Stimulated activated CD8-positive, alpha-beta memory T cell treated with anti-CD3 and anti-CD28 coated beads, Interleukin-4, amount 100 ng/mL, for 48 hours (primary cell): ENCODE measurements at places on chromosomes 6 and 20.

- no peak for DNase-seq
These were observed 608.0 kb downstream of the PHF3 start for GRCh38 chr6:64243618-64244017.

DNA sequence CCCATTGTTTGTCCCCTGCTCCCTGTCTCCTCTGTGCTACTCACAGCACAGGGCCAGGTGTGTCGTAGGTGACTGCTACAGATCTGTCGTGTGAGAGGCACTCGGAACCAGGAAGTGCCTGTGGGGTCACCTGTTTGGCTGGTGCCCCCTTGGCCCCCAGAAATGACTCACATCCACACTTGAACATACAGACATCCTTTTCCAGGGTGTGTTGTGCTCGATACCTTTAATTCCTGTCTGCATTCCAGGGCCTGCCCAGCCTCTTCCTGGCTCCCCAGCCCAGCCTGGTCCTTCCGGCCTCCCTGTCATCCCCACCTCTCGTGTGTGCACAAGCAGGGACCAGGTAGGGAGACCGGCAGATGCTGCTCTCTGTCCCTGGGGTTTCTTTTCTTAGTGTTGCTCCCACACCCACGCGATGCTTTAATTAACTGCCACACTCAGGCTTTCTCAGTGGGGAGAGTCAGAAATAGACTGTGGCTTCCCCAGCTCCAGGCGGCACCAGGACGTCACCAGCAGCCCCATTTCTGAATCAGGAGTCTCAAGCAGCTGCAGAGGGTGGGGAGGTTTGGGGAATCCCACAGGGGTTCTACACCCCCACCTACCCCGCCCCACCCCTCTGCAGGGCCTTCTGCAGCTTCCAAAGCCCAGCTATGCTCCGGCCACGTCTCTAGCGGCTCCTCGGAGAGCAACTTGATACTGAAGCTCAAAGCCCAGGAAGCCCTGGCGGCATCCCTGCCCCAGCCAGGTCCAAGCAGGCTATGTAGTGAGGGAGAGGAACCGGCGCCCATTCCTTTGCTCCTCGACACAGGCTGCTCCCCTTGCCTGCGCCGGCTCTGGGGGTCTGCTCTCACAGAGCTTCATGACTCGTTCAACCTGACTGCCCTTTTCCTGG, 102.2 kb downstream of the SYCP2 start:
- DNase-seq = no peak

DNA sequence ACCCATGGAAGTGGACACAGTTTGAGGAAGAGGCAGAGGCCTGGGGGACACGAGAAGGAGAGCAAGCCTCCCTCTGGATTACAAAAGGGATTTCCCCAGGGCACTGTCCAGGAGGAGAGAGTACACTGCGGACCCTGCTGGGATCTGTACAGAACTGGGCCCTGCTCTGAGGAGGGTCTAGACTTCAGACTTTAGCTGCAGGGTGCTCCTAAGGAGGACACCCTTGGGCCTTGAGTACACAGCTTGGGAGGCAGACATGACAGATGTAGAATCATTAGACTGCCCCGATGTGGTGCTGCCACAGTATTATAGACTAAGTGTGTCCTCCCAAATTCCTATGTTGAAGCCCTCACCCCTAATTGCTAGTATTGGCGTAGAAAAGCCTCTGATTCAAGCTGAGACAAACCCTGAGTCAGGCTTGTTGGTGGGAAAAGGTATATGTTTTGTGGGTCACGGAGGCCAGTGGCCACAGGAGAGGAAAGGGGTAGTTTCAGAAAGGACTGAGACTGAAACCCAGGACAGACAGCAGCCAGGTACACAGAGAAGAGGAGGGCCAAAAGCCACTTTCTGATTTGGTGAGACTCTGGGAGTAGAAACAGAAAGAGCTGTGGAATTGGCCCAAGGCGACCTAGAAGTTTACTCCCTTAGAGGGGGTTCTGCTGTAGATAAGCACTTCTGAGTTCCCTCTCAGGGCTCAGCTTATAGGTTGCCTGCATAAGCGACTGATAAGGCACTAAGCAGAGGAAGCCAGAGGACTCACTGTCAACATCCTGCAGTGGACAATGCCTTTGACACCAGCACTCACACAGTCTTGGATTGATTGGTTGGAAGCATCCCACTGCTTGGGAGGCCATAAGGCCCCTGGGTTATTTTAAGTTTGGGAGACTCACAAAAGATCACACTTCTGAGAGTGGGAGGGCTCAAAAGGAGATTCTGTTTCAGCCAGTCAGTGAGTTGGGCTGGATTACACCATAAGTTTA, 16.5 kb upstream of the SH3BGRL2 start:
- no peak for DNase-seq

DNA sequence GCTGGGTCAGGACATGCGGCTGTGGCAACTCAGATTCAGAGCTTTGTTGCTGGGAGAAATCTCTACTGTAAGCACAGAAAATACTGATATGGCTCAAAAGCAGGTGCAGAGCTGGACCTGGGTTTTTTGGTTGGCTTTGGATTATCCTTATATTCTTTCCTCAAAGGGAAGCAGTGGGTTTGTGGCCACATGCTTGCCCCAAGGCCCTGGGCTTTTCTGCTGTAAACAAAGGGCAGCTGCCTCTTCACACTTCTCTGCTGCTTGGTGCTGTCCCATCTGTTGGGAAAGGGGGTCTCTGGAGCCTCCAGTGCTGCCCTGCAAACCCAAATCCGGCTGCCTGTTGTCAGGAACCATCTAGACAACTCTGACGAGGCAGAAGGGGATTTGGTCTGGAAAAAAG, 52.4 kb downstream of the ANKRD6 start:
- DNase-seq = no peak

DNA sequence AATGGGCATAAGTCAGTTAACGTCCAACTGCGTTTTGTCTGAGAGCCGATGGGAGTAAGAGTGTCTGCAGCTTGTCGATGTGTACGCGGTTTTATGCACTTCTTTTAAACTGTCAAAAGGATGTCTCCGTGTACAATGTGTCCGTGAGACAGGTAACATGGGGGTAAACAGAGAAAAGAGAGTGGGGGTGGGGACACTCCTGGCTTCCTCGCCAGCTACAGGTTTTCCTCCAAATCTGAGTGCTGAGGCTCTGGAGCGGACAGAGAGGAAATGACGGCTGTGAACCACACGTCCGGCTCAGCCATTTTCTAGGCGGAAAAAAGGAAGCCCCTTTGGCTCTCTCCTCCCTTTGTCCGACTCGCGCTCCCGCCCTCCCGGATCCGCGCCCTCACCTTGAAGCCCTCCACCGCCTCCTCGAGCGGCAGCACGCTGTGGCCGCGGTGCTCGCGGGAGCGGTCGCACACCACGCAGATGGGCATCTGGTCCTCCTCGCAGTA, 916 bp downstream of the TRIM27 start:
- no peak for DNase-seq

DNA sequence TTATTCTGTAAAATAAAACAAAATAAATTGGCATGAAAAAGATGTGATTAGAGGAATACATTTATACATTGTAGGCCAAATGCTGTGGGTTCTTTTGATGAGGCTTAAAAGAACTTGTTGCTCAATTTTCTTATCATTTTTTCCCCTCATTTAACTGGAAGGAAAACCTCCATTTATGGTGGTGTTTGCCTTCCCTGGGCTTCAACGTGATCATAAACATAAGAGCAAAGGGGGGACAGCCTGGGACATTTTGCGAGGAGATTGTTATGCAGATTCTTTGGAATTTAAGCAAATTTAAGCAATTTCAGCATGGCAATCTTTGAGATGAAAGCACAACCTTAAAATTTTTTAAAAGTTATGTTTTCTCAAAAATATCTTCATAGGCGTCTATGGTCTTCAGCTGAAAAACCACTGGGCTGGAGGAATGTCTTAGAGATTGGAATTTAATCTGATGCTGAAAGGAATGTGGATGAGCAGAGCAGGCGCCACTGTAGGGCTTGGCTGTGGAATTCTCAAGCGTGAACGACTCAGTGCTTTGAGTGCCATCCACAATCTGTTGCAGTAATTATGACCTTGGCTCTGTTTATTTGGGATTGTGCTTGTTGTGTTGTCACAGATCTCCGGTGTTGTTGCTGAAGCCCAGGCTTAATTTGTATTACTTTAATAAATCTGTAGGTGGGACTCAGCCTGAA, 149.4 kb upstream of the MLIP start:
- no peak for DNase-seq

DNA sequence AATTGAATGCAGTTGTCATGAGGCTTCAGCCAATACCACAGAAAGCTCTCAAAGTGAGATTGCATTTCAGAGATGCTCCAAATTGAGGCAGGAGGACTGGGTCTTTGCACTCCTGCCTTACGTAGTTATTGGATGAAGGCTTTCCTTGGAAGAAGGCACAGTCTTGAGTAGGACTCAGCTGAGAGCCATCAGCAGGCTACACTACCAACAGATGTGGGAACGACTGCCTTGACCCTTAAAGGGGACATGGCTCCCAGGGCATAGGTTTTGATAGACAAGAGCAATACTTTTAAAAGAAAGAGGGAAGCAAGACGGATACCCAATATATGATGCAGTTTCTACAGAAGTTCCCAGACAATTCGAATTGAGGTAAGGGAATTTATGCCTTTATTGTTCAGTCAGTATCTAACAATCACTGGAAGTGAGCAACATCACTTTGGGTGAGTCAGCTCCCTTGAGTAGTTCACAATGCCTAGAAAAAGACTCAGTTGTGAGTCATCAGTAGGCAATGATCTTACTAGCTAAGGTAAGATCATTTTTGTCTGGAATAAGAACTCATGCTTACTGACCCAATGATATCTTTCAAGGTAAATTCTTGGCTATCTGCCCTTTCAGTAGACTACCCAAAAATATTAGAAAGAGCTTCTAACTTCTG, 390.8 kb downstream of the GJA1 start:
- no peak for DNase-seq

DNA sequence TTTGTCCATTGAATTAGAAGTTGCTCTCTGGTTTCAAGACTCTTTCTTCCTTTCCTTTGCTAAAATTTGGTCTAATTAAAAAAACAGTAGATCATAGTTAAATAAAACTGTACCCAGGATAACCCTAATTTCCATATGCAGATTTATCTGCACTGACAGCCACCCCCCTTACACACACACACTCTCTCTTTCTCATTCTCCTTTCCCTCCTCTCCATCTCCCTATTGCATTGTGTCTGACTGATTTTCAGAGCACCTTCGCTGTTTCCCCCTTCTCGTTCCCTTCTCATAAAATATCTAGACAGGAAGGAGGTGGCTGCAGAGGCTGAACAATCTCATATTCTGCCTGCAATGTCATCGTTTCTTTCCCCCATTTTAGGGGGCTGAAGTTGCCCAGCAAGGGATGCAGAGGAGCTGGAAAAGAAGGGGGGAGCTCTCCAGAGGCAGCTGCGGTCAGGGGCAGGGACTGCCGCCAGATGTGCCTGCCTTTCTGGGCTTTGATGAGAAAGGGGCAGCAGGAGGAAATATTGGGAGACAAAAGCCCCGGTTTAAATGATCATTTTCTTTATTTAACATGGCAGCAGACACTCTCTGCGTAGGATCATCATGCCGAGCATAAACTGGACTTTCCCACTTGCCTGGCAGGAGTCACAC, 22.5 kb upstream of the MMS22L start:
- DNase-seq = no peak

DNA sequence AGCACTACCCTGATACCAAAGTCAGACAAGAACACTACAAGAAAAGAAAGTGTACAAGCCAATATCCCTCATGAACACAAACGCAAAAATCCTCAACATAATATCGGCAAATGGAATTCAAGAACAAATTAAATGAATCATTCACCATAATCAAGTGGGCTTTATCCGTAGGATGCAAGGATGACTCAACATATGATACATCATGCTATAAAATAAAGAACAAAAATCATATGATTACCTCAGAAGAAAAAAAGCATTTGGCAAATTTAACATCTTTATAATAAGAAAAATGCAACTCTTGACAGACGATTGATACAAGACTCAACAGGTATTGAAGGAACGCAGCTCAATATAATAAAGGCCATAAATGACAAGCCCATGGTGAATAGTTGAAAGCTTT, 843.9 kb downstream of the FRK start:
- no peak for DNase-seq

GRCh38 chr20:48038713-48039112, 253.4 kb upstream of the SULF2 start:
- no peak for DNase-seq

DNA sequence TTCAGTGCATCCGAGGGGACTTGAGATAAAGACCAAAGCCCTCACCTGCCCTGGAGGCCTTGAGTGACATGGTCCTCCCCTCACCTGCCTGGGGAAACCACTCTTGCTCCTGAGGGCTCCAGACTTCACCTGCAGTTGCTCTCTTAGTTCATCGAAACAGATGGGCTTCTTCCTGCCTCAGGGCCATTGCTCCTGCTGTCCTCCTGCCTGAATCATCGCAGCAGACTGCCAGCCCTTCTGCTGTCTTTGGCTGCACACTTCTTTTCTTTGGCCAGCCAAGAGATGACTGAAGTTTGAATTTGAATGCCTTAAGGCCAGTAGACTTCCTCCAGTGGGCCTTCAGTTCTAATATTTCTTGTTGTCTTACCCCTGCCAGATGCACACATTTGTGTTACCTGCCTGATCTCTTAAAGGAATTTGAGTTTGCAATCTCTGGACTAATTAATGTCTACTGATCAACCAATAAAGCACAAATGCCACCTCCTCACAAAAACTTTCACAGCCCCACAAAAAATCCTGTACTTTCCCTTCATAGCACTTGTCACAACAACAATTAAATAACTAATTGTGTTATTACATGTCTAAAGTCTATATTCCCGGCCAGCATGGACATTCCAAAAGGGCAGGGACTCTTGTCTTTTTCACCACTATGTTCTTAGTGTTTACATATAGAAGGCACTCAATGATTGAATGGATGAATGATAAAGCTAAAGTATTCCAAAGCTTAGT, 56.7 kb upstream of the SGK1 start:
- DNase-seq = no peak
